Stimulated activated CD8-positive, alpha-beta memory T cell treated with anti-CD3 and anti-CD28 coated beads, Interleukin-4, amount 100 ng/mL, for 1 hour (primary cell): ENCODE measurements at places on chromosomes 2 and 18.

- no peak for DNase-seq
Measured at GRCh38 chr2:203997980-203998809, 61.6 kb downstream of the ICOS start.

GRCh38 chr2:216559625-216560156, 61.0 kb downstream of the RPL37A start:
- no peak for DNase-seq

- DNase-seq: no peak
Measured at GRCh38 chr2:117717072-117717471, 97.4 kb upstream of the DDX18 start.

DNA sequence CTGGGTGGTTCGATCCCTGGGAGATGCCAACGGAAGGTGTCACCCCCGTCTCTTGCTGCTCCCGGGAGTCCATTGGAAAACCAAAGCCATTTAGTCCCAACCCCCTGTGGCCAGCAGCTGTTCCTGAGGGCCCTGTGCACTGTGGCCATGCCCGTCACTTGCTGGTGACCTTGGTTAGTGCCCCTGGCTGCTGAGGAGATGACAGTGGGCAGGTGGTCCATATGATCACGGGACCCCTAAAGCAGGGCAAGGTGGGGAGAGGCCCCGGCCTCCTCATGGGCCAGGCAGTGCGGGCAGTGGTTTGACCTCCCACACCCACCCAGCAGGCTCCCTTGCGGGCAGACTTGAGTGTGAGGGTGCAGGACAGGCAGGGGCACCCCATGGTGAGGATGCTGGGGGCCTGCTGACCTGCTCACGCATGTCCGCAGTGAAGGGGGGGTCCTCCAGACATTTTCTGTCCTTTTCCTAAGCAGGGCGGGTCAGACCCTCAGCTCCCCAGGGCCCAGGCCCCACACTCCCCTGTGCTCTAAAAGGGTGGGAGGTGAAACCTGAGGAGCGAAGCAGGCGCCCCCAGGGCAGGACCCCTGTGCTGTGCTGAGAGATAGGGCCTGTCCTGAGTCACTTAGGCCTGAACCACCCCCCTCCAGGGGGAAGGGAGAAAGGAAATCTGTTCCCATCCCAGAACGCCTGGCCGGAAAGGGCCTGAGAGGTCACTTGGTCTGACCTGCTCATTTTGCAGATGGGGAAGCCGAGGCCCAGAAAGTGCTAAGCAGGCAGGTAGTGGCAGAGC, 6.8 kb downstream of the ITM2C start:
- no peak for DNase-seq

DNA sequence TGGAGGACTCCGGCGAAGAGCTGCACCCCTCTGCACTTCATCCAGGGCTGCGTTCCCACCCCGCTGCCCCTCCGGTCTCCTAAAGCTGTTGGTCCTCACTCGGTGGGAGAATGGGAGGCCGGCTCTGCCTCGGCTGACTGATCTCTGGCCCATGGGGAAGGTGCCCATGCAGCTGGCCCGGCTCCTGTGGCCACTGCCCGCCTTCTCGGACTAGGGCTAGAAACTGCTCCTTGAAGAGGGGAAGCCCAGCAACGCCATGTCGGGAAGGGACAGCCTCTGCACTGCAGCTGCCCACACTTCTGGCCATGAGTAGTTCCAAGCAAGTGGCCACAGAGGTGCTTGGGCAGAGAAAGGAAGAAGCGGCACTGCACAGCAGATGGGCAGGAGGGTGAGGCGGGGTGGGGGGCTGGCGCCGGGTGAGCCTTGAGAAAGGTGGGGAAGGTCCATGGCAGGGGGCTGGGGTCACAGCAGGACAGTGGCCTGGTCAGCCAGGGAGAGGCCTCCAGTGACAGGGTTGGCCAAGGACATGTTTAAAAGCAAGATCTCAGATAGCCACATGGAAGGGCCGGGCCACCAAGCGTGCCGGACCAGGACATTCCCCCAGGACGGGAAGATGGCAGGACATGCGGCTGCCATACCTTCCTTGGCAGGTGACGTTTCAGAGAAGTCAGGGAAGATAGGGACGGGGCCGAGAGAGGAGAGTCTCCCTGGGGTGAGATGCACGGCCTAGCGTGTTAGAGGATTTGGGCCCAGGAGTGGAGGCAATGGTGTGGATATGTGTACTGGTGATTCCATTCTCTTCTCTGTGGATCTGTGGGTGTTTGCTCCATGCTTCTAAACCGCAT, 158.8 kb upstream of the HDAC4 start:
- DNase-seq: no peak

DNA sequence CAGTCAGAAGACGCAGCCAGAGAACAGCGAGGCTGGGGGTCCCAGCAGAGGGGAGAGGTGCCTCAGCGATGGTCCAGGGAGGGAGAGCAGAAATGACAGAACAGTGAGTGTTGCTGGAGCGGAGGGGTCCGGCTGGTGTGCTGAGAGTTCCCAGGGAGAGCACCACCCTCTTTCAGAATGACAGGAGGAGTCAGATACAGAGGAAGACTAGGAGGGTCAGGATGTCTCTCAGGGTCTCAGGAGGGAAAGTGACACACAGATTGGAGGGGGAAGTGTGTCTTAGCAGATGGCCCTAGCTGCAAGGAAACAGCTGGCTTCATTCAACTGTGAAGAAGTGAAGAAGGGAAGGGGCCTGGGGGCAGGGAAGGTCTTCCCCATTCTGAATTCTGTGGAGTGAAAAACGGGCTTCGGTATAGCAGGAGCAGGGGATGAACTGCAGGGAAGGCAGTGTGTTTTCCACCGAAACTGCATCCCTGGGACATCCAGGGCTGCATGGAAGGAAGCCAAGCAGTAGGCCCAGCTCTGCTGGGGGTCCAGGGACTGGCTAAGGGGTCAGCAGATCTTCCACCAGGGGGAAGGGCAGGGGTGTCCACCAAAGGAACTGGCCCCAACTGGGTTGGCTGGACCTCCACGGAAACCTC, 90.0 kb upstream of the OTOS start:
- DNase-seq: no peak

DNA sequence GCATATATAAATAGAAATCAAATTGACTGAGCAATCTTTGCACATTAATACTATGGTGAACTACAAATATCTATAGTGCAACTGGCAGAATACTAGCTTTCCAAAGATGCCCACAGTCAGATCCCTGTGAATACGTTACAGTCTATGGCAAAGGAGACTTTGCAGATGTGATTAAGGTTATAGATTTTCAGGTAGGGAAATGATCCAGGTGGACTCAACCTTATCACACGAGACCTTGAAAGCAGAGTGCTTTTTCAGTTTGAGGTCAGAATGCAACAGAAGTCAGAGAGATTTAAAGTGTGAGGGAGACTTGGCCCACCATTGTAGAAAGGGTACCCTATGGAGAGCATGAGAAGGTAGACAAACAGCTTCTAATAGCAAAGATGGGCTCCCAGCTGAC, 122.6 kb downstream of the TRIB2 start:
- DNase-seq: no peak

- no peak for DNase-seq
Measured at GRCh38 chr2:132980304-132980703, 310.3 kb upstream of the LYPD1 start.

- no peak for DNase-seq
Measured at GRCh38 chr2:181275643-181276070, 181.5 kb upstream of the ITGA4 start.

- DNase-seq: no peak
Measured at GRCh38 chr2:52794581-52794980, 973.0 kb upstream of the CHAC2 start.

GRCh38 chr2:149767516-149767974, 180.0 kb upstream of the MMADHC start:
- no peak for DNase-seq

DNA sequence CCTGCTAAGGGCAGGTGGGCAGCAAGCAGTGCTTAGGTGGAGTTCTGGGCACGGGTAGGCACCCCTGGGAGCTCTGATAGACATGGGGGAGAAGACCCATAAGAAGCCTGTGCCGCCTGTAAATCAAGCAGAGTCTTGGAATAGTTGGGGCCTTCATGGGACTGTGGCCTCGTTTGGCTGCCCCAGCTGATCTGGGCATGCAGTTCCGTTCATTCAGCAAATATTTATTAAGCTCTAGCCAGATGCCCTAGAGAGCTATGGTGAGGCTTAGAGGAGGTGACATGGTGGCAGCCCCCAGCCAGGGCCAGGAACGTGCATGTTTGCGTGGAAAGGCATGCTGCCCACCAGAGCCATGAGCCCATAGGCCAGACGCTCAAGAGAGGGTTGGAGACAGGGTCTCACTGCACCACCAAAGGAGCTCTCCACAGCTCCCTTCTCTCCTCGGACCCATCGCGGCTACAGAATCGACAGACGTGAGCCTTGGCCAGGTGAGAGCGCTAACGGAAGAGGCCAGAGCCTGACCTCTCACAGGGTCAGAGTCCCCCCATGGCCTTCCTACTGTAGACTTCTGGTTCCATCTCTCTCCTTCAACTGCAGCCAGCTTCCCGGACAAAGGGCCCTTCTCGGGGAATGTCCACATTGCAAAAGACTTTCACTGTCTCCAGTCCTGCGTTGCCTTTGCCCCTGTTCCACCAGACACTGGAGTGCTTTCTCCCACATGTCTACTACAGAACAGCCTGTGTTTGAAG, 135.7 kb downstream of the INHBB start:
- no peak for DNase-seq

DNA sequence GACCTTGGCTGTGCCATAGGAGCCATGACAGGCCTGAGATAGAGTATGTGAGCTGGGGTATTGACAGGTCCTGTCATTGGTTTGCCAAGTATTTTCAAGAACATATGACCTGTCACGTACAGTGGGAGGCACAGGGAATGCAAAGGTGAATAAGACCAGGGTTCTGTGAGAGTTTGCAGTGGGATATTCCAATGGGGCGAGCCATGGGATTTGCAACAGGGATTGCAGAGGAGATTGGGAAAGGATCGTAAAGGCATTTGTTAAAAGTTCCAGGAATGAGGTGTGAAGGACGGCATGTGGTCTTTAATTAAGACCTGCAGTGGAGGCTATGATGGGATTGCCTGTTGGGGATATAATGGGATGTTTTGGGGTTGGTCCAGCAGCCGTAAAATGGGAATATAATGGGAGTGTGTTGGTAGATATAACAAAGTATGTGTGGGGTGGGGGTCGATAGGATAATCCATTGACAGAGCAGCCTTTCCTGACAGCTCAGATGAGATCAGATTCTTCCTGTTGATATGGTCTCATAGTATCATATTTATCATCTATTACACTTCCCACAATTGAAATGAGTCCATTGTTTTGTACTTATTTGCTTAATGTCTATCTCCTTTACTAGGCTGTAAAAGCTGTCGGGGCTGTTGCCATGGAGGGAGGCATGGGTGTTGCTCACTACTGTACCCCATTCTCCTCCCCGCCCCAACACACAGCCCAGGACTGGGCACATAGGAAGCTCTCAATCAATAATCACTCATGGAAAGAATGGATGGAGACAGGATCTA, 38.1 kb downstream of the PKDCC start:
- no peak for DNase-seq

DNA sequence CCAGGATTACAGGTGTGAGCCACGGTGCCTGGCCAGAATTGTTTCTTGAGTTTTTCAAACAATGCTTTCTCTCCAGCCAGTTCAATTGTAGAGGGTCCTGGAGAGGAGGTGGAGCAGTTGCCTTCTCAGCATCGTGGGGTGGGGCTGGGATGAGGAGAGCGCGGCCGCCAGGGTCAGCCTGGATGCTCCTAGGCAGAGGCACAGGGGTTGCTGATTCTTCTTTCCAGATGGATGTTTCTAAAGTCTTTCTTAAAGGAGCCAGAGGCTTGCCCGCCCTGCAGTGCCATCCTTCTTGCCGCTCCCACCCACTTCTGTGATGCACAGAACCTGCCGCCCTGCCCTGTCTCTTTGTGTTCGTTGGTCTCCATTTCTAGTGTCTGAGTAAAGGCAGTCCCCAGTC, 61.1 kb downstream of the AGAP1 start:
- no peak for DNase-seq

- no peak for DNase-seq
Measured at GRCh38 chr2:37881397-37881796, 43.7 kb upstream of the RMDN2 start.

DNA sequence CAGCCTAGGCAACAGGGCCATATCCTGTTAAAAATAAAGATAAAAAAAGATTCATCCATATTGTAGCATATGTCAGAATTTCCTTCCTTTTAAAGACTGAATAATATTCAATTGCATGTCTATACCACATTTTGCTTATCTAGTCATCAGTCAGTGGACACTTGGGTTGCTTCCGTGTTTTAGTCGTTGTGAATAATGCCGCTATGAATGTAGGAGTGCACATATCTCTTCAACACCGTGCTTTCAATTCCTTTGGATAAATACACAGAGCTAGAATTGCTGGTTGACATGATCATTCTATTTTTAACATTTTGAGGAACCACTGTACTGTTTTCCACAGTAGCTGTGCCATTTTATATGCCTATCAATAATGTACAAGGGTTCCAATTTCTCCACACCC, 14.0 kb upstream of the PLB1 start:
- no peak for DNase-seq

DNA sequence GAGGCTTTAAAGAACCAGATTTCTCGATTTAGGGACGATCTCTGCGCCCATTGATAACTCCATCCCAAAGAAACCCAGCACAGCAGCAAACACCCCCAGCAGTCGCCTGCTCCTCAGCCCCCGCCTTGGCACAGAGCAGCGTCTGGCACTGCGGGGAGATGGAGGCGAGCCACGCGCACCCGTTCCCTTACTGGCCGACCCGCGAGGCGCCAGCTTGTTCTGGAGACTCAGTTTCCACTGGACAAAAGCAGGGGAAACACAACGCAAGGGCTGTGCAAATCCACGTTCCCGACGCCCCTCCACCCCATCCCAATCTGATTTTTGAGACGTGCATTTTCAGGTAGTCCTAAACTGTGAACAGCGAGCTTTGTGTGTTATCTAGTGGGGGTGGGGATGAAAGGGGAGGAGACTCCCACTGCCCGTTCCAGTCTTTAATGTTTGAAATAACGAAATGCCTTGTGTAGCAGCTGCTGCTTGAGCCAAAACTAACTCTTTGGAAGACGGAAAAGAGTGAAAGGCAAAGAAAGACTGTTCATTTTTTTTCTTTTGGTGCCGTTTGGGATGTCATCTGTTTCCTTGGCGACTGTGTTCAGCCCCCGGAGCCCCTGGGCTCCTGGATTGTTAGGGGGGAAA, 143.2 kb downstream of the MEIS1 start:
- DNase-seq: no peak

DNA sequence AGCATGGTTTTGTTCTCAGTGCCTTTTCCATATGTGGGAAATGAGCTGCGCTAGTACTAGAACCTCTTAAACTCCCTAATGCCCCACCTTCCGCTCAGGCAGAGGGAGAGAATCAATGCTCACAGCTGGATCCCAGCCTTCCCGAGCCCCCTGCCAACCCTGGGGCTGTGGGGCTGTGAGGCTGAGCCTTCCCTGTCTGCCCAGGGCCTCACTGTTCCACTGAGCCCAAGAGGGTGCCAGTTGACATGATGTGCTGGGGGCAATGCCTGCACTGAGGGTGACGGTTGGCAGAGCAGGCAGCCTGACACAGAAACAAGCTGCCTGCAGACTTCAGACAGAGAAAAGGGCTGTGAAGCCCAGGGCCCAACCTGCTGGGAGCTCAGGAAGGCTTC, 602.4 kb upstream of the RAB6C start:
- DNase-seq: no peak

- DNase-seq: no peak
Measured at GRCh38 chr18:12305930-12306629, 2.0 kb upstream of the TUBB6 start.

- DNase-seq: no peak
Measured at GRCh38 chr2:124027182-124027581, 2.1 kb downstream of the CNTNAP5 start.
